ENCODE measurements at places on chromosomes 3 and 15. TPM values are rescaled to one million over a fixed set of nuclear protein-coding genes. Genes with fewer than 3 reads are reported as not detected.

EPHA3 gene
- 0.78 TPM for total RNA-seq

TTLL13 gene
- total RNA-seq, result 0.08 TPM

GPR15 gene
- not detected for total RNA-seq

GREM1 gene
- 96.8 TPM for total RNA-seq

Measured in epithelial cell of alveolus of lung (primary cell).